Cortex of kidney (tissue), 1 donor: ENCODE measurements at places on chromosomes 7 and 10.

DNA sequence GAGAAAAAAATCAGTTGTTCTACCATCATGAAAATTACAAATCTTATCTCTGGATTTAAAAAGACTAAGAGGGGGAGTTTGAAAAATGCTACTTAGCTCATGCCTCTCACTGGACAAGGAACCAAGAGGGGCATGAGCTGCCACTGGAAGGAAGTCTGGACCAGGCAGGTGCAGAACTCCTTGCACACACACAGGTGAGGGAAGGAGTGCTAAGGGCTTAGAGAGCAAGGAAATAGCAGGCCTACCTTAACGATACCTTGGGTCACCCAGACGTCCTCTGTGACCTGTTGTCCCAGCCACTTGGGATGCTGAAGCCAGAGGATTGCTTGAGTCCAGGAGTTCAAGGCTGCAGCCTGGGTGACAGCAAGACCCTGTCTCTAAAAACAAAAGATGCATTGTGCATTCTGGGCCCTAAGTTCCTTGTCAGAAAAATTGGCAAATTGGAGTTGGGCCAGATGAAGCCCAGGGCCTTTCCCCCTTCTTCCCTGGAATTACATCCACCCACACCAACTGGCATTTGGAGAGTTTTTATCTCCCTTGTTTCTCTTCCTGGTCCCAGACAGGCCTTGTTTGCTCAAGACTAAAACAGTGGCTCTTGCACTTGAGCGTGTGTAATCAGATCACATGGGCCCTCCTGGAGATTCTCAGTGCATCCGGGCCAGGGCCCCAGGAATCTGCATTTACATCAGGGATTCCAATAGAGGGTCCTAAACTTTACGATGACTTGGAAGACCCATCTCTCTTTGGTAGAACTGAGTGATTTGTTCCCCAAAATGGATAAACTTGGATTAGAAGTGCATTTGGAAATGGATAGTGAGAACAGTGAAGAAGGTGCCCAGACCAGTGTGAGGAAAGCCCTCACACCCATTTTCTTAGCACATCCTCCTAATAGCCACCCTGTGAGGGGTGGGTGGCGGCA lies 3.0 kb downstream of the DDIT4 start:
- no peak for DNase-seq

GRCh38 chr7:158779061-158780000 lies 50.0 kb downstream of the ESYT2 start:
- DNase-seq, result no peak

DNA sequence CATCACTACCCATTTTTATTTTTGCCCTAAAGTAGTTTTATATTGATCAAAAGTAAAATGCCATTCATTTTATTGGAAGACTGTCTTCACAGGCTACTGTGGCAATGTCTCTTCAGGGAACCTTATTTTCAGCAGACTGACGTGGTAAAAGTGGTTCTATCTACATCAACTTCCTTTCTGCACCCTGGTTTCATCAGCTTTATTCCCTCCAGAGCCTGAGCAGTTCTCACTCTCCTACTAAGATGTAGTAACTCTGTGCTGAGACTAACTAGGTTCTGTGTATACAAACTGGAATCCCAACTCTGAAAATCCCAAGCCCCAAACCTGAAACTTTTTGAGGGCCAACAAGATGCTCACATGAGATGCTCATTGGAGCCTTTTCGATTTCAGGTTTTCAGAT lies 155.3 kb downstream of the SFMBT2 start:
- no peak for DNase-seq

DNA sequence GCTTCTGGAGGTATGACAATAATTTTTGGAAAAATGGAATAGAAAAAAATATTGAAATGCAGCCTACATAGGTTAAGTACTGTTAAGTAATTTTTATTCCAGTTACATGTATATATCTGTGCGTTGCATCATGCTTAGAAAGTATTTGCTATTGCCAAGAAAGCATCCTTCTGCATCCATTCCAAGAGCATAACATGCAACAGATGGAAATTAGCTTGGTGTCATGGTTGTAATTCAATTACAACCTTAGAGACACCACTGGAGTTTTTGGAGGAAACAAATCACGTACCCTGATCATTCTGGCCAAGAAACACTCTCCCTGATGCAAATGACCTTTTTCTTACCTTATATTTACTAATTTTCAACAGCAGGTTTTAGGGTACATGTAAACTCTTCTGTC lies 1.7 kb downstream of the AKR1B1 start:
- no peak for DNase-seq

GRCh38 chr10:102313221-102313896 lies 68.0 kb downstream of the GBF1 start:
- no peak for DNase-seq

DNA sequence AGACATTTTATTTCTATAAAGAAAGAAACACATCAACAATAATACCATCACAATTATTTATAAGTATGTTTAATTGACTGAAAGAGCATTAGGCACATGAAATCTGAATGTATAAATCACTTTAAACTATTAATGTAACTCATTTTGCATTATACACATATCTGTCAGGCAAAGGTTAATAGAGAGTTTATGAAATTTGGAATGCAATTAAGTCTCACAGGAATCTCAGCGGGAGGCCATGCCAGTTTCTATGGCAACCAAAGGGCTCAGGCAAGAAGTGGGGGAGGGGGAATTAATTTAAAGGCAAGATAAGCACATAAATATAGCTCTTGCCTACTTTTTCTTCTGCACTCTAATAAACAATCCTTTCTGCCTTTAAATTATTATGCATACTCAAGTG lies 152.6 kb downstream of the SLC16A9 start:
- no peak for DNase-seq

DNA sequence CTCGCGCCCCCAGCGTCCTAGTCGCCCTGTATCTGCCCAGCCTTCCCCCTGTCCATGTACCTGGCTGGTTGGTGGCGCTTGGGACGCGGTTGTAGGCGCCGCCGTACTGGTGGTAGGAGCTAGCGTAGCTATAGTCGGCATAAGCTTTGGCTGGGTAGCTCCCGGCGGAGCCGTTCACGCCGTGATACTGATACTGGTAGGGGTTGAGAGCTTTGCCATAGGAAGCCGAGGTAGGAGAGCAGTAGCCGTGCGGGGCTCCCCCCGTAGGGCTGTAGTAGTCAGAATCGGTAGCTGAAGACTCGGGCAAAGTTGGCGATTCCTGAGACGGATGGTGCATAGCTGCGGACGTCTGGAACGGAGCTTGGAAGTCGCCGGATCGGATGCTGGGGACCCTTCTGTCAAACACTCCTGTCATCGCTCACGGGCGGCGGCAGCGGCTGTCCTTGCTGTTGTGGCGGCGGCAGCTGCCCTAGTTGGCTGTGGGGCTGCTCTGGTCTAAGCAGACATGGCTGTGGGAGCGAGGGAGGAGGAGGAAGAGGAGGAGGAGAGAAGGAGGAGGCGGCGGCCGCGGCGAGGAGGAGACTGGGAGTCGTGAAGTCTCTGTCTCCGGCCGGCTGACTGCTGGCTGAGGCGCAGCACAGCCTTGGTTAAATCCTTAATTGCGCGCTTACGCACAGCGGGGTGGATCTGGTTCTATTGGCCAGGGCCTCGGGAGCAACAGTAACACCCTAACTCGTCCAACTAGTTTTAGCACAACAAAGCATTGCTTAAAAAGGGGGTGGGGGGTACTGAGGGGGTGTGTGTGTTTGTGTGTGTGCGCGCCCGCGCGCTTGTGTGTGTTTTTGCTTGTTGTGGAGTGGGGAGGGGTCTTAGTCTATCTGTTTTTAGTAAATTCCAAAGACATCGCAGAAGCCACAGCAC lies at the start of gene DLX5:
Gene DLX5, minus strand, starts transcription at position 623 of the 921 bp plus-strand sequence. Its CDS starts 208 bp downstream, at position 415.
- DNase-seq, result no peak

DNA sequence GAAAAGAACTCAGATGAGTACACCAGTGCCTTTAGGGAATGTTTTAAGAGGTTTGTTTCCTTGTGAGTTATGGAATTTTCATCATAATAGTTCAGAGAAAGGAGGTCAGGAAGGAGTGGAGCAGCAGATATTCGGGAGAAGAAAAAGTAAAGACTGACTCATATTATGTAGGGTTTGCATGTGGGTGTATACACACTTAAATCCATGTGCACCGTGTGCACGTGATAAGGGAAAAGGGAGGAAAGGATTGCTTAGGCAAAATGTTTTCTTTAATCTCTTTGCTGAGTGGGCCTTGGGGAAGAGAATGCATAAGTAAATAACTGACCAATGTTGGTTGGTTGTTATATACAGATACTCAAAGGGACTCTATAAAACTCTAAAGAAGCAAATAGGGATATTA lies 30.2 kb downstream of the PLCE1 start:
- no peak for DNase-seq

GRCh38 chr7:6279341-6279740 lies 6.9 kb upstream of the CYTH3 start:
- DNase-seq, result no peak

- no peak for DNase-seq
These were observed 8.2 kb downstream of the CCSER2 start for GRCh38 chr10:84336406-84337090.

DNA sequence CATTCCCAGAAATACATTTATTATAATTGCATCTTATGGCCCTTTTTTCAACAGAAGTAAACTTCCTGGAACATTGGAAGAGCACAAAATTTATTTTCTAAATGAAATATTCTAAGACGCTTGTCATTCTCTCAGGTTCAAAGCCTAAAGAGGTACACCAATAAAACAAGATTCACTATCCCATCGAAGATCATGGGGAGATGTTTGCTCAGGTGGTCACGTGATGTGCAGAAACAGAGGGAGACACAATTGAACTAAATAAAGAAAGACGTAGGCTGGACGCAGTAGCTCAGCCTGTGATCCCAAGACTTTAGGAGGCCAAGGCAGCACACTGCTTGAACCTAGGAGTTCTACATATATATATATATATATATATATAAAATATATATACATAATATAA lies 46.0 kb upstream of the TMEM254 start:
- no peak for DNase-seq

DNA sequence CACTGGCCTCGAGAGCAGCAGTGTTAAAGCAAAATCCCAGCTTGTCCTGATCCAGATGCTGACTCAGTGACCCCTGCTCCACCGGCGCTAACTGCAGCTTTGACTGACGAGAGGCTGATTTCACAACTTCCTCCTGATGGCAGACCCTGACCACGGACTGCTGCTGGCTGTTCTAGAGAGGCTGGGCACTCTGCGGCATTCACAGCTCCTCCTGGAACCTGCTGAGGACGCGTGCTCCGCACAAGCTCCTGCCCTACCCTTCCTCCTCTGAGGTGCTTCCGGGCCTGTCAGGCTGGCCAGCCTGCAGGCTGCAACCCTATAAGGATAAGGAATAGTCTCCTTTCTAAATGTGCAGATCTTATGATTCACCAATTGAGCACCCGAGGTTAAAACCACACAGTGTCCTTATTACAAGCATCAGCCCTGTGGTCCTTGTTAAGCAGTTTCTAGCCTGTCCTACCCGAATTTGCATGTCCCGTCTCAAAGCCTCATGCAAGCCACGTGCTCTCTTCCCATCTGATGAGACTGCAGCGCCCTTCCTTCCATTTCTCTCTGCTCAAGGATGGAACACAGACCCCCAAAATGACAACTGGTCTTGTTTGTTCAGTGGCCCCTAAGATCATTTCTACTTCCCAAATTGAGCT lies 35.5 kb upstream of the NCAPG2 start:
- DNase-seq, result no peak

DNA sequence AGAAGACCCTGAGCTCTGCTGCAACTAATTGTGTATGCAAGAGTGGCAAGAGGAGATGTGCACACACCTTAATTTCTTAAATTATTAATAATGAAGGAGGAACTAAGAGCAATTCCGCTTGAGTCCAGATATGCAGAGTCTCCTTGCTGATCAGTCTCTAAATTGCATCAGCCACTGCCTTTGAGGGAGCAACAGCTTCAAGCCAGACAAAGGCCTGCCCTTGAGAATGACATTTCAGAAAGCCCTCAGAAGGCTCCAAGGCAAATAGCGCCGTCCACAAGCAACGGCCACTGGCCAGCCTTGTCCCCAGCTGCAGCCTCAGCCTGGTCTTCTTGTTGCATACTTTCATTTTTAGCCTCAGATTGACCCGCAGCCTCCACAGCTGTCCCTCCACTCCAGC lies 110.6 kb upstream of the RNF32 start:
- no peak for DNase-seq

- no peak for DNase-seq
These were observed 189.0 kb upstream of the SH2B2 start for GRCh38 chr7:102097601-102098161.

- no peak for DNase-seq
These were observed 1.0 kb upstream of the PSMC2 start for GRCh38 chr7:103346396-103346795.

DNA sequence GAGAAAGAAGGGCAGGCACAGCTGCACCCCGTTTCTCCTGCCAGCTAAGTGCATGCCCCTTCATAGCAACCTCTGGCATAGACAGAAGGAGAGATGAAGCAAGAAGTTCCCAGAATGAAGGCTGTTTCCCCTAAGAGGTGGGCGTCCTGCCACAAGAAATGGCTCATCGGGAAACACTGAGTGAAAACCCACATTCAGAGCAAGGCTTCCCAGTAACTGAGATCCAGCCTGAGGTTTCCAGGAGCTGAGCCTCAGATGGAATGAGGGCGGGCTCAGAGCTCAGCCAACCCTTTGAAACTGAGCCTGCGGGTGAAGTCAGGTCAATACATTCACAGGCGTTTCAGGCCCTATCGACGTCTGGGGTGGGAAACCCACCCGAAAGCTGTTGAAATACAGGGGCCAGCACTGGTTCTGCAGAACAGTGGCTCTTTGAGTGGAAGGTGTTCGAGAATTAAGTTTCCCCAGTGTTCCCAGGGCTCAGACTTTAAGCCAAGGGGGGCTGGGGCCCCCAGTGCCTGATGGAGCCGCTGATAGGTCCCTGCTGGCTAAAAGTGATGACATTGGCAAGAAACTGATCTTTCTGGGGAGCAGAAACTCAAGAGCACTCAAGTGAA lies 510.2 kb downstream of the RPS24 start:
- DNase-seq, result no peak
